ENCODE measurements at places on chromosomes 4 and X.

DNA sequence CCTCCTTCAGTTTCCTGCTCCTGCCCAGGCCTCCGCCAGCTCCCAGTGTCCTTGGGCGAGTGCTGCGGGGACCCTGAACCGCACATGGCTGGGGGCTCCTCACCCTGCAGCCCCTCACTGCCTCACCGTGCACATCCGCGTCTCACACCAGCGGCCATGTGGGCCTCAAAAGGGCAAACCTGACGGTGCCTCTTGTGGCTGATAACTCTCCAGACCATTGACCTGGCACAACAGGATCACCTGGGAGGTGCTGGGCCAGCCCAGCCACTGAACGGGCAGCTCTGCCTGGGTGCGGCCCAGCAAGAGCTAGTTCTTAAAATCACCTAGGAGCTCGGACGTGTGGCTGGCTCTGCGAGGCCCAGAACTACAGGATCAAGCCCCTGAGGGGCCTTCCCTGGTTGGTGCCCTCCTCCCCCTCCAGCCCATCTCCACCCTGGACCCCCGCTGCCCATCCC is 4.1 kb upstream of the S100P start:
- DNase-seq: no peak

GRCh38 chr4:10051517-10052135 is 30.3 kb upstream of the SLC2A9 start:
- DNase-seq: no peak

GRCh38 chr4:160580581-160580980 is 1477.7 kb downstream of the RAPGEF2 start:
- no peak for DNase-seq

- no peak for DNase-seq
These were observed 8.3 kb upstream of the HOPX start for GRCh38 chr4:56689201-56689969.

DNA sequence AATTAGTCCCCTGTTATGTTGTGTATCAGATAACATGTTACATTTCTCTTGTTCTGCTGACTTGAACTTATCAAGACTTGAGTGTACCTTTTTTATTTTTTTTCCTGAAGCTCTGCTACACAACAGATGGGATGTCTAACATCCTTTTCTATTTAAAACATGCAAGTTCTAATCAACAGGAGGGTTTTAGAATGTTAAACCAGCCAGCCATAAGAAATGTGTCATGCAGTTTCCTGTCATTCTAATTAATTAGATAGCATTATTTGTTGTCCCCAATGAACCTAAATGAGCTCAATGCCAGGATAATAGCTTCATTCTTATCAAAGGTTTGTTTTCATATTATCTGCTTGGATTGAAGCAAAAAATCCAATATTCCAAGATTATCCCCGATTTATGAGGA is 958.2 kb downstream of the PCDH7 start:
- no peak for DNase-seq

DNA sequence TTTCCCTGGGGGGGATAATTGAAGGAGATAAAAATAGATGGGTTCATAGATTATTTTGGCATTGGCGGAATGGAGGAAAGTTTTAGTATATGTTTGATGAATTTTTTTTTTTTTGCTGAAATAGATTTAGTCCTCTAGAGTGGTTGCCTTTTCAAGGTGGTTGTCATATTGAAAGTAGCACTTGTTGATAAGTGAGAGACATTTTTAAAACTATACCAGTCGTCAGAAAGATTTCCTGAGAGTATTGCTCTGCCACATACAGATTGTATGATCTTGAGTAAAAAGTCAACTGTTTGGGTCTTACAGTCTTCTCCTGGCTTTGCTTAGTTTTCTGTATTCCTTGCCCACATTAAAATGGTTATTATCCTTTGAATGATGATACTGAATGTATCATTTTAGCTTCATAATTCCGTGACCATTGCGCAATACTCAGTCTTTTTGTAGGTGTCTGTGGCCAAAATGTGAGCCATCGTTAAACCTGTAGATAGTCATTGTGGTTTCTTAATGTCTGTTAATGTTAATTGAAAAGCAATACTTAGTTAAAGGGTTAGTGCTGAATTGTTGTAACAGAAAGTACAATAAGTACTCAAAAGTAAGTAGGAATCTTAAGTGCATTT is 7.1 kb downstream of the SMARCAD1 start:
- DNase-seq: no peak

DNA sequence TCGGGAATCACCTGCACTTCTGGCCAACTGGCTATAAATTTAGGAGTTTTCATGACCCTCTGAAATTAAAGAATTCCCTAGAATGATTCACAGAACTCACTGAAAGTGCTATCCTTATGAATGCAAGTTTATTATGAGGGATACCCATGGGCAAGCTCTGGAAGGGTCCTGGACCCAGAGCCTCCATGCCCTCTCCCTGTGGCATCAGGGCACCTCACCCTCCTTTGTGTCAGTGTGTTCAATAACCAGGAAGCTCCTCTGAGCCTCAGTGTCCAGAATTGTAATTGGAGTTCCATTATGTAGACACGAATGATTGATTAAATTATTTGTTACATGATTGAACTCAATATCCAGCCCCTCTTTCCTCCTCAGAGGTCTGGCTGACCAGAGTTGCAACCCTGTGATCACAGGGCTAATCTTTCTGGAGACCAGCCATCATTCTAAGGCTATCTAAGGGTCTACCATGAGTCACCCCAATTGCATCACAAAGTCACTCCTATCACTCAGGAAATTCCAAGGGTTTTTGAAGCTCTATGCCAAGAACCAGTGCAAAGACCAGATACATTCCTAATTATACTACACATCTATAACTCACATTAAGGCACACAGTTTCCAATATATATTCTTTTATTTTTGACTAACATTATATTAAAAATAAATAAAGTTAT is 8.9 kb downstream of the ANXA3 start:
- no peak for DNase-seq

- DNase-seq: no peak
These were observed 26.9 kb downstream of the ENOPH1 start for GRCh38 chr4:82457266-82457665.

DNA sequence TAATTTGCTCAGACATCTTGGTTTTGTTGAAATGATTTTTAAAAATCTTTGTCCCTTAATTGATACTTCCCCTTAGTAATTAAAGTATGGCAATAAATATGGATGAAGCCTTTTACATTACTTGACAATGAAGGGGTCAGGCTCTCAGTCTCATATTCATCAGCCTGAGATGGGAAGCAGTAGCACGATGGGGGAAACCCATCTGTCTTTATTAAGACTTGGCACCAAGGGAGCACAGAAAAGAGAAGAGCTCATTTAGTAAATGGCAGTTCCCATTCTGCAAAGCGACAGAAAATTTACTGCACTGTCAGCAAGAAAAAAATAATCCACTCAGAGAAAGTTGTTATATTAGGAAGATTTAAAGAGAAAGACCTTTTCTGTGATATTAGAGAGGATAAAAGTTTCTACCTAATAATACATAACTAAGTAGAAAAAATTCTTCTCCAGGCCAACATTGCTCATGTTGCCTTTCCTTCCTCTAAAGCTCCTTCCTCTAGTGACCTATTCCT is 7.9 kb upstream of the SERTM2 start:
- no peak for DNase-seq

DNA sequence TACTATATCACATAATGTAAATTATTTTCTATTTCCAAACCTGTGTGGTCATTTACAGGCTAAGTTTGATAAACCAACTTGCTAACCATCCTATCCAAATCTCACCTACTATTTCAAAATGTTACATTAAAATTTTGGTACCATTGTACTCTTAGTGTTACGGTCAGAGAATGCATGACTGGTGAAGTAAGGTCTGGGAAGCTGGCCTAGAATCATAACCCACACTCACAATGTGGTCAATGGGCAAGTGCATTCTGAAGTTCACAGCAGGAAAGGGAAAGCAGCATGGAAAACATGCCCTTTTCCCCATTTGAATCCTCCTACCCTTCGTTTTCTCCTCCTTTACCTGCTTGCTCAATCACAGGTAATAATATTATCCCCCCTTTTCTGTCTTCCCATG is 54.4 kb downstream of the PPP3CA start:
- peak; percentile 10 for DNase-seq

GRCh38 chr4:13694256-13694655 is 66.7 kb upstream of the BOD1L1 start:
- DNase-seq: no peak

Data from AG09309 (cell line).